ENCODE measurements at places on chromosomes 6 and 20.

DNA sequence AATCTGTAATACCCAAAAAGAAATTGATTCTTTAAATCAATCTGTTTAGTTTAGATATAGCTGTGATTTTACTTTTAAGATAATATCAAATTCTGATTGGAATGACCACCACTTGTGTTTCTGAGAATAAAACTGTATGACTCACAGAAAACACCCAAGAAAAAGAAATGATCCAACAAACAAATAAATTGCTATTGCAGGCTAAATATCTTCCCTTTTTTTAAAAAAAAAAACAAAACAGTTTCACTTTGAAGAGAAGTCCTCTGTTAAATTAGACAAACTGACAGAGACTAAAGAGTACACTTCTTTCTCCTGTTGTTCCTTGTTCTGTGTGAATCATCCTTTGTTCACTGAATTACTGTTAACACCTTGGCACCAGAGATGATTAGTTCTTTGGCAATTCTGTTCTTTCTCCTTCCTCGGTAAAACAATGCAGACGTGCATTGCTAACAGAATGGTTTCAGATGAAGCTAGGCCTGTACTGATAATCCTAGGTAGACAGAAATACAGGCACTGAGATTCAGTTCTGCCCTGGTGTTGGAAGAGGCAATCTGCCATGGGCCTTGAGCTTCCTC lies 895.2 kb upstream of the CITED2 start:
- no peak for DNase-seq

GRCh38 chr6:110622912-110623578 lies 146.6 kb upstream of the SLC22A16 start:
- no peak for DNase-seq

DNA sequence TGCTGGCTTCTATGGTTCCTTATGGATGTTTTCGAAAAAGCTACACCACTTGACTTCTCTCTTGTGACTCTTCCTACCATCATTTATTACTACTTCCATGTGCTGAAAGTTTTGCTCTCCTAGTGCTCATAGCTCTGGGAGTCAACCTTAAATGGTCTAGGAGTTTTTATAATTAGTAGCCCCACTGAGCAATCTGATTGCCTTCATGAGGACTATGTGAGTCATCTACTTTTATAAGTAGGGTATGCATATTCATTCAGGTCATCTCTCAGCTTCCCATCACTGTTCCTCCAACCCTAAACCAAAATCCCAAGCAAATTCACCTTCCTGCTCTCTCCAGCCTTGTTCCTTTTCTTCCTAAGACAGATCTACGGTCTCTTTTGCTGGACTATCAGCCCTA lies 17.4 kb upstream of the FAXC start:
- DNase-seq: no peak

DNA sequence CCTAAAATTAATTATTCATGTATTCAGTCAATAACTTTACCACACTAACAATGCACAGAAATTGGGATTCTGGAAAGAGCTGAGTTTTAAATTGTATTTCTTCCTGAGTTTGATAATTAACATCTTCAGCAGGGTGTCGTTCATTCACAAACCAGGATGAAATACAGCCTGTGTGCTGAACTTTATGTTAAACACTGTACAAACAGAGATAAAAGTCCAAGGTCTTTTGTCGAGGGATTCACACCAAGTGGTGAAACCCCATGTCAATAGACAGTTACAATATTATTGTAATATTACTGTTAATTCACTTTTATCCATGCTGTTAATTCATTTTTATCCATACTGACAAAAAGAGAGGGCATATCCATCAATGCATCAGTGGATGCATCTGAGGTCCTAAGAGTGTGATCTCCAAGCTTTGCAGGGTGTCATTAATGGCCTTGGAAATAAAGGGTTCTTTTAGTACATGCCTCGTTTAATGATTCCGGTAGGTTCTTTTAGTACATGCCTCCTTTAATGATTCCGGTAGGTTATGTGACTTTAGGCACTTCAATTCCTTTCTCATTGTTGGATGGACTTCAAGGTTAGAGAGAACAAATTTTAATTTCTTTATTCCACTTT lies 234.3 kb downstream of the PLCB1 start:
- DNase-seq: no peak

GRCh38 chr6:19697744-19698290 lies 139.4 kb upstream of the ID4 start:
- DNase-seq: no peak

- no peak for DNase-seq
Observed at GRCh38 chr20:38311491-38311890, 7.5 kb downstream of the BPI start.

DNA sequence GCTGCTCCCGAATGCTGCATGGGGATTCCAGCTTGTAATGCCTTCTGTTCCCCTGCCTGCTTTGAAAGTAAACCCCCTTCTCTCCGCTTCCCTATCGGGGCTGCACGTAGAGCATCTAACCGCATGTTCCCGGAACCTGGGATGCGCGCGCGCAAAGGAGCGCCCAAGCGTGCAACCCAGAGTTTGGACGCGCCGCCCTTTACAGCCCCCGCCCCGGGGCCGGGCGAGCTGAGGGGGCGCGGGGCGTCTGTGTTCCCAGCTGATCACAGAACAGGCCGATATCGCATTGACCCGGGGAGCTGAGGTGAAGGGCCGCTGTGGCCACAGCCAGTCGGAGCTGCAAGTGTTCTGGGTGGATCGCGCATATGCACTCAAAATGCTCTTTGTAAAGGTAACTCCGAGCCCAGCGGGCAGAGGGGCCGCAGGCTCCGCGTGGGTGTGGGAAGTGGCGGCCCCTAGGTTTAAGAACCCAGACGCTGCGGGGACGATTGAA lies 1.4 kb downstream of the LAMP5 start:
- no peak for DNase-seq

DNA sequence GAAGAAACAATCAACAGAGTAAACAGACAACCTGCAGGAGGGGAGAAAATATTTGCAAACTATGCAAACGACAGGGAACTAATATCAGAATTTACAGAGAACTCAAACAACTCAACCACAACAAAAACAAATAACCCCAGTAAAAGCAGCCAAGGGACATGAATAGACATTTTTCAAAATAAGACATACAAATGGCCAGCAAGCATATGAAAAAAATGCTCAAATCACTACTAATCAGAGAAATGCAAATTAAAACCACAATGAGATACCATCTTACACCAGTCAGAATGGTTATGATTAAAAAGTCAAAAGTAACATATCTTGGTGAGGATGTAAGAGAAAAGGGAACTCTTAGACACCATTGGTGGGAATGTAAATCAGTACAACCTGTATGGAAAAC lies 215.0 kb downstream of the THBS2 start:
- DNase-seq: no peak

- DNase-seq: no peak
Observed at GRCh38 chr6:37860226-37860839, 40.8 kb downstream of the ZFAND3 start.

GRCh38 chr6:141634269-141634668 lies 498.5 kb upstream of the GJE1 start:
- DNase-seq: no peak

GRCh38 chr6:104519566-104519965 lies 340.2 kb downstream of the HACE1 start:
- DNase-seq: no peak

GRCh38 chr20:17875106-17875980 lies 93.3 kb downstream of the SNX5 start:
- DNase-seq: no peak

GRCh38 chr20:4283016-4283415 lies 267.7 kb upstream of the RNF24 start:
- no peak for DNase-seq

GRCh38 chr20:58125726-58126125 lies 102.7 kb downstream of the ANKRD60 start:
- no peak for DNase-seq

DNA sequence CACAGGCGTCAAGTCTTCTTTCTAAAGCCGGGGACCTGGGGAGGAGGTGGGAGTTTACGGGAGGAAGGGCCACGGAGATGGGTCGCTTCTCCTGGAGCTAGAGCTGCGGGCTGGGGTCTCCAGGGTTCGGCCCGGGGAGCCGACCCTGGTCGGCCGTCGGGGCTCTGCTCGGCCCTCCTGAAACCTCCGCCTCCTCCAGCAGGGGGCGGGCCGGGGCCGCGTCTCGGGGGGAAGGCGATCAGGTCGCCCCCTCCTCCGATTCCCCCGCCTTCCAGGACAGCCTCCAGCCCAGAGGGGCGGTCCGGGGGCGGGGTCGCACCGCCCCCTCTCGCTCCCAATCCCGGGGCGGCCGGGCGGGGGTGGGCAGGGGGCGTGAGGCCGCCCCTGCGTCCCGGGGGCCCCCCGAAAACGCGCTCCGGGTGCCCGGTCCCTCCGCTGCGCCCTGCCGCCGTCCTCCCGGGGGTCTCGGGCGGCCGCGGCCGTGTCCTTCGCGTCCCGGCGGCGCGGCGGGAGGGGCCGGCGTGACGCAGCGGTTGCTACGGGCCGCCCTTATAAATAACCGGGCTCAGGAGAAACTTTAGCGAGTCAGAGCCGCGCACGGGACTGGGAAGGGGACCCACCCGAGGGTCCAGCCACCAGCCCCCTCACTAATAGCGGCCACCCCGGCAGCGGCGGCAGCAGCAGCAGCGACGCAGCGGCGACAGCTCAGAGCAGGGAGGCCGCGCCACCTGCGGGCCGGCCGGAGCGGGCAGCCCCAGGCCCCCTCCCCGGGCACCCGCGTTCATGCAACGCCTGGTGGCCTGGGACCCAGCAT lies at the start of gene CEBPB:
TSS of gene CEBPB (plus strand) at position 580 of the 814 bp plus-strand sequence. CDS start at position 784, 204 bp downstream.
- DNase-seq: peak; percentile 68

GRCh38 chr6:44257025-44257752 lies at the start of gene SLC35B2:
Gene SLC35B2 (minus strand): TSS chr6:44257528. CDS start chr6:44257410, 118 bp downstream.
- no peak for DNase-seq

GRCh38 chr6:16511723-16512489 lies 249.4 kb downstream of the ATXN1 start:
- DNase-seq: no peak

- DNase-seq: no peak
Observed at GRCh38 chr20:51529758-51530157, 12.8 kb downstream of the NFATC2 start.

DNA sequence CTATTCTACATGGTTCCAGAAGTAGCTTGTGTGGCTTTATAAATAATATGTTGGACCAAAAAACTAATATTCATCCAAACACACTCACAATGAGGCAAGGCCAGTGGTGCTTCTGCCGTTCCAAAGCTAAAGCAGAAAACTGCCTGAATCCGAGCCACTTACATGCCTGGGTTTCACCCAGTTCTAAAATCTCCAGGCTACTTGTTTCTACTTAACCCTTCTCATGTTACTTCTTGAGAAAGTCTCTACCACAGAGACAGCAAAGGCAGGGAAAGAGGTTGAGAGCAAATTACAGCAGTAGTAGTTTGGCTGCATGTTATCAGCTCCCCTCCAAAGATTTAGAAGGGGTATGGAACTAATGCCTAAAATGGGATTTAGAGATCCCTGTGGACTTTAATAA lies 62.0 kb downstream of the FAXC start:
- no peak for DNase-seq

GRCh38 chr20:46893877-46894578 lies 615 bp upstream of the EYA2 start:
- DNase-seq: no peak

DNA sequence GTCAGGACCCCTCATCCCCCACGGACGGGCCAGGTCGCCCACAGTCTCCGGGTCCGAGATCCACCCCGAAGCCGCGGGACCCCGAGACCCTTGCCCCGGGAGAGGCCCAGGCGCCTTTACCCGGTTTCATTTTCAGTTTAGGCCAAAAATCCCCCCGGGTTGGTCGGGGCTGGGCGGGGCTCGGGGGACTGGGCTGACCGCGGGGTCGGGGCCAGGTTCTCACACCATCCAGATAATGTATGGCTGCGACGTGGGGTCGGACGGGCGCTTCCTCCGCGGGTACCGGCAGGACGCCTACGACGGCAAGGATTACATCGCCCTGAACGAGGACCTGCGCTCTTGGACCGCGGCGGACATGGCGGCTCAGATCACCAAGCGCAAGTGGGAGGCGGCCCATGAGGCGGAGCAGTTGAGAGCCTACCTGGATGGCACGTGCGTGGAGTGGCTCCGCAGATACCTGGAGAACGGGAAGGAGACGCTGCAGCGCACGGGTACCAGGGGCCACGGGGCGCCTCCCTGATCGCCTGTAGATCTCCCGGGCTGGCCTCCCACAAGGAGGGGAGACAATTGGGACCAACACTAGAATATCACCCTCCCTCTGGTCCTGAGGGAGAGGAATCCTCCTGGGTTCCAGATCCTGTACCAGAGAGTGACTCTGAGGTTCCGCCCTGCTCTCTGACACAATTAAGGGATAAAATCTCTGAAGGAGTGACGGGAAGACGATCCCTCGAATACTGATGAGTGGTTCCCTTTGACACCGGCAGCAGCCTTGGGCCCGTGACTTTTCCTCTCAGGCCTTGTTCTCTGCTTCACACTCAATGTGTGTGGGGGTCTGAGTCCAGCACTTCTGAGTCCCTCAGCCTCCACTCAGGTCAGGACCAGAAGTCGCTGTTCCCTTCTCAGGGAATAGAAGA lies 978 bp downstream of the HLA-A start:
- no peak for DNase-seq
